Bronchus fibroblast of lung (primary cell): ENCODE measurements at places on chromosomes 2 and 18. TPM values are rescaled to one million over a fixed set of nuclear protein-coding genes. Genes with fewer than 3 reads are reported as not detected.

Gene PARD3B
- 1.2 and 2.5 TPM in 2 replicates for total RNA-seq

Gene HRH4
- total RNA-seq = not detected in 2 replicates

Gene COX5B
- 357 and 436 TPM in 2 replicates for total RNA-seq

Gene CD28
- total RNA-seq = not detected in 2 replicates

Gene TMEM247
- total RNA-seq = not detected in 2 replicates
